ENCODE measurements at places on chromosomes 16 and 17.

DNA sequence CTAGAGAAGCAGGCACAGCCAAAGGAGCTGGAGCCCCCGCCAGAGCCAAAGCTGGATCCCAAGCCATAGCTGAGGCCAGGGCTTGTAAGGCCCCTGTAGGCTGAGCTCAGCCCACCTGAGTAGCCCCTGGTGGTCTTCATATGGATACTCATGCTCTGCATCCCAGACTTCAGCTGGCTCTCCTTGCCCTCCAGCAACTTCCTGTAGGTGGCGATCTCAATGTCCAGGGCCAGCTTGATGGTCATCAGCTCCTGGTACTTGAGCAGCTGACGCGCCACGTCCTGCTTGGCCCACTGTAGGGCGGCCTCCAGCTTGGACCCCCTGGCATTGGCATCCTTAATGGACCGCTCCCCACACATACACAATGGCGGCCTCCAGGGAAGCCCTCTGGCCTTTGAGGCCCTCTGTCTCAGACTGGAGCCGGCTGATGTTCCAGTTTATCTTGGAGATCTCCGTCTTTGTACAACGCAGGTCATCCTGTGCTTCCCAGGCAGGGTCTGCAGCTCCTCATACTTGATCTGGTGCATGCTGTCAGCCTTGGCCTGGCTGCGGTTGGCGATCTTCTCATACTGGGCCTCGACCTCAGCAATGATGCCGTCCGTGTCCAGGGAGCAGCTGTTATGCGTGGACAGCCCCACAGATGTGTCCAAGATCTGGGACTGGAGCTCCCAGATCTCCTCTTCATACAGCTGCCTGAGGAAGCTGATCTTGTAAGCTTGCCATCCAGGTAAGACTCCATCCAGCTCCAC lies 28.9 kb downstream of the IKZF3 start:
- no peaks in the 10 kb centered on the region for H3K36me3 ChIP-seq
- DNase-seq, result no peak
- H3K27me3 ChIP-seq, result no peaks in the 10 kb centered on the region
- no peak overlapping the region for H3K4me3 ChIP-seq
- H3K27ac ChIP-seq, result no peak overlapping the region

GRCh38 chr17:22337467-22337866 lies 645.1 kb downstream of the KCNJ18 start:
- no peak for DNase-seq
- H3K27ac ChIP-seq, result no peak overlapping the region
- H3K36me3 ChIP-seq, result no peaks in the 10 kb centered on the region
- no peaks in the 10 kb centered on the region for H3K4me1 ChIP-seq
- H3K4me3 ChIP-seq, result no peak overlapping the region
- H3K27me3 ChIP-seq, result no peaks in the 10 kb centered on the region

DNA sequence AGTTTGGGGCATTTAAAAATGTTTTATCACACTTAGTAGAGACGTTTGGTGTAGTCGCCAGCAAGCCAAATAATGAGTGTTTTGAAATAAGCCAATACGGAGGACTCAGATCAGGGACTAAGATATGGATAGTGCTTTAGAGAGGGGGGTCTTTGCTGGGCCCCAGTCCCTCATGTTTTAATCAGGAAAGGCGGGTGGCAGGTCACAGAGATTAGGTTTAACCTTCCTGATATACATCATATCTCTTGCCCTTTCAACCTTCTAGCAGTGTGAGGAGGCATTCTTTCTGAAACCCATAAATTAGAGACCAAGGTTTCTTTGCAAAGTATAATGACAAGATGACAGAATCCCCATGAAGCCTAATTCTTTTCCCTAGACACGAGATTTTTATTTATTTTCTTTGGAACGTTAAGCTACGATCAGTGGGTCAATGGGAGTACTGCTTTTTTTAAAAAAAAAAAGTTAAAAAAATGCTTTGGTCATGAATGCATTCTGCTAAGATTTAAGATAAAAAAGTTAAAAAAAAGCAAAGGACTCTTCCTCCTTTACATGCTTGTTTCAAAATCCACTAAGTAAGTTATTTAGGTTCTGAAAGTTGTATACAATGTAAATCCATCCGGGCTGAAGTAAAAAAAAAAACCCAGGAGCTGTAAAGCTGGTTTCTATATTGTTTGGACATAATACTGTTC lies 572.1 kb upstream of the SALL1 start:
- no peak overlapping the region for H3K4me3 ChIP-seq
- no peaks in the 10 kb centered on the region for H3K36me3 ChIP-seq
- DNase-seq, result no peak
- H3K4me1 ChIP-seq, result no peaks in the 10 kb centered on the region

DNA sequence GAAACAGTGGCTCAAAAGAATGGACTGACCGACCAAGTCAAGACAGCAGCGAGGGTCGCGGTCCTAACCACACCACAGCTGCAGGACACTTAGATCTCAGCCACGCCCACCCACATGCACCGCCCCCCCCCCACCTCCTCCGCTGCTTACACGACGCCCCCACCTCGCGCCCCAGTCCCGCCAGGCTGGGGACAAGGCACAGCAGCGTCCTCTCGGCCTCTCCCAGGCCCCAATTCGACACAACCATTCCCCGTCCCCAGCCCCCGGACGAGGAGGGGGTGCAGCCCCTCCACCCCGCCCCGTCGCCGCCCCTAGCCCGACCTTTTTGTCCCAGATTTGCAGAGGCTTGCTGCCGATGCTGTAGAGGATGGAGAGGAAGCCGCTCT lies 477 bp downstream of the CFAP20 start:
- peak; percentile 63 for DNase-seq
- peak overlapping the region; percentile 99 for H3K27ac ChIP-seq
- H3K27me3 ChIP-seq, result no peaks in the 10 kb centered on the region
- H3K4me1 ChIP-seq, result peaks cover 17% of the 10 kb centered on the region

GRCh38 chr17:42525221-42525620 lies 10.8 kb upstream of the NAGLU start:
- no peak overlapping the region for H3K4me3 ChIP-seq
- H3K36me3 ChIP-seq, result peaks cover 31% of the 10 kb centered on the region
- H3K4me1 ChIP-seq, result peaks cover 32% of the 10 kb centered on the region
- no peak for DNase-seq

- H3K4me1 ChIP-seq, result no peaks in the 10 kb centered on the region
- H3K4me3 ChIP-seq, result no peak overlapping the region
- no peaks in the 10 kb centered on the region for H3K27me3 ChIP-seq
- no peak overlapping the region for H3K27ac ChIP-seq
- no peaks in the 10 kb centered on the region for H3K36me3 ChIP-seq
These were observed 34.2 kb downstream of the C16orf87 start for GRCh38 chr16:46796764-46797269.

DNA sequence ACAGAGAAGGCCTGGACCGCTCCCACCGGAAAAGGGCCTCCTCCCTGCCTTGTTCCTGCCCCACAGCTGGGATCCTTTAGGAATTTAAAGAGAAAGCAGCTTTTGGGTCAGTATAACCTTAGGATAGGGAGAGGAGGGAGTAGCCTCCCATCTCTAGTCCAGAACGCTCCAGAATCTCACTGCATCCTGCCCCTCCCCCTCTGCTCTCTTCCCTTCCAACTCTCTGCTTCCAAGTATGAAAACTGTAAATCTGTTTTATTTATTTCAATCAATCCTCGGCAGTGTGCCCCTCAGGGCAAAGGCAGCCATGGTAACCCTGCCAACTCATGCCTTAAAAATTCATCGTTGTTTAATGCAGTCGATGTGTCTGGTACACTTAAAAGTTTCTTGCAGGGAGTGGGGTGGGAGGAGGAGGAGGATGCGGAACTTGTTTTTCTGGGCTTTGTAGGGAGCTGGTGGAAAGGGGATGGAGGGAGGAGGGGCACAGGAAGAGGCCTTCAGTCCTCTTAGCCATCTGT lies 21.2 kb upstream of the MTSS2 start:
- H3K4me1 ChIP-seq, result peaks cover 97% of the 10 kb centered on the region
- H3K27ac ChIP-seq, result peak overlapping the region; percentile 67
- peak; percentile 43 for DNase-seq
- no peaks in the 10 kb centered on the region for H3K27me3 ChIP-seq
- H3K4me3 ChIP-seq, result no peak overlapping the region
- peaks cover 42% of the 10 kb centered on the region for H3K36me3 ChIP-seq

GRCh38 chr17:63837962-63838600 lies 4.4 kb downstream of the SMARCD2 start:
- DNase-seq, result no peak
- no peaks in the 10 kb centered on the region for H3K27me3 ChIP-seq
- H3K4me1 ChIP-seq, result peaks cover 62% of the 10 kb centered on the region

GRCh38 chr17:76966016-76966415 lies 97.8 kb downstream of the MGAT5B start:
- no peak for DNase-seq
- H3K4me1 ChIP-seq, result peaks cover 18% of the 10 kb centered on the region
- no peaks in the 10 kb centered on the region for H3K36me3 ChIP-seq
- H3K27me3 ChIP-seq, result no peaks in the 10 kb centered on the region
- H3K4me3 ChIP-seq, result no peak overlapping the region

DNA sequence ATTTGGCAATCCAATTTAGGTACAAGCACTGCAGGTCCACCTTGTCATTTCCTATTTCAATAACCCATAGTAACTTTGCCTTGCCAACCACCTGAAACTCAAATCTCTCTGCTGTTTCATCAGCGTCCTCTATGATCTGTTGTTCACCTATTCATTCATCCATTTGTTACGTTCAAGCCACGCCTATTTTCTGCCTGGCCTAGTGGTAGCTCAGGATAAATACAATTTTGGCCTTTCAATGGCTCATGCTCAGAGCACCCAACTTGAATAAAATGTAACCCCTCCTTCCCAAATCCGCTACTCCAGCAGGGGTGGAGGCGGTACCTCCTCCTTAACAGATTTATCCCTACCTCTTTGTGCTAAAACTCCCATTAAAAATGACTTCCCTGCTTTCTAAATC lies 3.6 kb upstream of the FBXO47 start:
- no peak overlapping the region for H3K4me3 ChIP-seq
- peaks cover 8% of the 10 kb centered on the region for H3K4me1 ChIP-seq
- no peaks in the 10 kb centered on the region for H3K36me3 ChIP-seq
- H3K27me3 ChIP-seq, result no peaks in the 10 kb centered on the region
- no peak for DNase-seq

GRCh38 chr17:59897090-59897489 lies 4.2 kb downstream of the RPS6KB1 start:
- H3K4me1 ChIP-seq, result peaks cover 8% of the 10 kb centered on the region
- peaks cover 6% of the 10 kb centered on the region for H3K36me3 ChIP-seq
- DNase-seq, result no peak

DNA sequence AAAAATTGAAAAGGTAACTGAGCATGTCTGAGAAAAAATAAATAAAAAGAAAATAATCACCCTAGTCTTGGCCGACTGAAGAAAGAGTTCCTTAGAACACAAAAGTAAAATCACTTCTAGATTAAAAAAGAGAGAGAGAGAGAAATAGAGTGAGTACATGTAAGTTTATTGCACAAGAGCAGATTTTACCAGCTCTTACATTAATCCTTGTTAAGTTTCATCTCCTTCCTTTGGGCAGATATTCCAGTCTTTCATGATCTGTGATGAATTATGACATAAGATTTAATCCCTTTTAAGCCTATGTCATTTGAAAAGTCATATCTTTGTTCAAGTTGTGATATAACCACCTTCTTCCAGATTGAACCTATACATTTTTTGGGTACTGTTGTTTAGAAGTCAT lies 54.8 kb downstream of the NFAT5 start:
- DNase-seq, result no peak
- H3K27ac ChIP-seq, result no peak overlapping the region
- no peaks in the 10 kb centered on the region for H3K36me3 ChIP-seq
- H3K4me1 ChIP-seq, result no peaks in the 10 kb centered on the region
- no peaks in the 10 kb centered on the region for H3K27me3 ChIP-seq
- no peak overlapping the region for H3K4me3 ChIP-seq

GRCh38 chr17:31554930-31555329 lies 163.5 kb downstream of the RAB11FIP4 start:
- no peak for DNase-seq
- no peaks in the 10 kb centered on the region for H3K36me3 ChIP-seq
- no peak overlapping the region for H3K4me3 ChIP-seq
- no peak overlapping the region for H3K27ac ChIP-seq
- H3K4me1 ChIP-seq, result peaks cover 17% of the 10 kb centered on the region
- peaks cover 24% of the 10 kb centered on the region for H3K27me3 ChIP-seq

DNA sequence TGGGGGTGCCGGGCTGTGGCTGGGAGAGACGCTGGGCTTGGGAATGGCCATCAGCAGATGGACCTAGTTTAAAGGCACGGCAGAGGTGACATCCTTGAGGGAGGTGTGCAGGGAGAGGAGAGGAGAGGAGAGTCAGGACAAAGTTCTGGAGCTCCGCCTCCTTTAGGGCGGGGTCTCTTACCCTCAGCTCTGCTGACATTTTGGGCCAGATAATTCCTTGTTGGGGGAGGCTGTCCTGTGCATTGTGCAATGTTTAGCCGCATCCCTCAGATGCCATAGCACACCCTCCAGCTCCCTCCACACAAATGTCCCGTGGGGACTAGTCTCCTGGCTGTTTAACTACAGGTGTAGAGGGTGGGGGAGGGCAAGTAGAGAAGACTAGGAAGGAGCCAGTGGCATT lies 48.3 kb downstream of the ARHGAP23 start:
- no peak for DNase-seq
- H3K4me3 ChIP-seq, result no peak overlapping the region
- H3K4me1 ChIP-seq, result peaks cover 3% of the 10 kb centered on the region
- no peaks in the 10 kb centered on the region for H3K27me3 ChIP-seq
- peaks cover 77% of the 10 kb centered on the region for H3K36me3 ChIP-seq

GRCh38 chr16:275041-275641 lies 603 bp downstream of the RGS11 start:
- H3K27ac ChIP-seq, result no peak overlapping the region
- H3K4me1 ChIP-seq, result peaks cover 25% of the 10 kb centered on the region
- peak overlapping the region; percentile 22 for H3K4me3 ChIP-seq

DNA sequence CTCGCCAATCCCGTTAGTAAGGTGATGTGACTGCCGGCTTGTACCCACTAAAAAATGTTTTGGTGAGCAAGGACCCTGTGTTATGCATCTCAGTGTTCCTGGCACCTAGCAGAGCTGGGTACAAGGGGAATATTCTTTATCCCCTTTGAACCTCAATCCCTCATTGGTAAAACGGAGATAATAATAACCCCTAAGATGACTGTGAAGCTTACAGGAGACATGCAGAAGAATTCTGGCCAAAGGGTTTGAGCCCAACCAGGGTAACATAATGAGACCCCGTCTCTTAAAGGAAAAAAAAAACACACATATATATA lies 896 bp downstream of the GGA2 start:
- no peak overlapping the region for H3K27ac ChIP-seq
- H3K4me1 ChIP-seq, result peaks cover 25% of the 10 kb centered on the region
- peaks cover 5% of the 10 kb centered on the region for H3K36me3 ChIP-seq
- peak overlapping the region; percentile 60 for H3K4me3 ChIP-seq
- no peaks in the 10 kb centered on the region for H3K27me3 ChIP-seq

GRCh38 chr16:74774223-74775139 lies at the start of gene FA2H:
FA2H (minus strand) TSS chr16:74774820; CDS start chr16:74774755, 65 bp downstream.
- no peaks in the 10 kb centered on the region for H3K36me3 ChIP-seq
- DNase-seq, result peak; percentile 35
- H3K4me1 ChIP-seq, result peaks cover 10% of the 10 kb centered on the region
- peaks cover 17% of the 10 kb centered on the region for H3K27me3 ChIP-seq
